GM23338 (cell line): ENCODE measurements at places on chromosomes 5 and 9. TPM values are rescaled to one million over a fixed set of nuclear protein-coding genes. Genes with fewer than 3 reads are reported as not detected.

DNA sequence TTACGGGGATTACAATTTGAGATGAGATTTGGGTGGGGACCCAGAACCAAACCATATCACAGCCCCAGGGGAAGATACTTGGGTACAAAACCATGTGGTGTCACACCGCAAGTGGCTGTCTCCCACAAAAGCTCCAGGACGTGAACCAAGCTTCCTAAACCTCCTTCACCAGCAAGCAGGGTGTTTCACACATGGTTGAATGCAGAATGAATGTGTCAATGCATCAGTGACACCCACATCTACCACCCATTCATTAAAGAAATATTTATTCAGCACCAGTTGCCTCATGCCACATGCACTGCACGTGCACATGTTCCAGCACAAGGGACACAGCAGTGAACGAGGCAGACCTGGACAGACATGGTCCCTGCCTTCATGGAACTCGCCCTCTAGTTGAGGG is 70.9 kb upstream of the SPOCK1 start:
- DNase-seq: no peak

DNA sequence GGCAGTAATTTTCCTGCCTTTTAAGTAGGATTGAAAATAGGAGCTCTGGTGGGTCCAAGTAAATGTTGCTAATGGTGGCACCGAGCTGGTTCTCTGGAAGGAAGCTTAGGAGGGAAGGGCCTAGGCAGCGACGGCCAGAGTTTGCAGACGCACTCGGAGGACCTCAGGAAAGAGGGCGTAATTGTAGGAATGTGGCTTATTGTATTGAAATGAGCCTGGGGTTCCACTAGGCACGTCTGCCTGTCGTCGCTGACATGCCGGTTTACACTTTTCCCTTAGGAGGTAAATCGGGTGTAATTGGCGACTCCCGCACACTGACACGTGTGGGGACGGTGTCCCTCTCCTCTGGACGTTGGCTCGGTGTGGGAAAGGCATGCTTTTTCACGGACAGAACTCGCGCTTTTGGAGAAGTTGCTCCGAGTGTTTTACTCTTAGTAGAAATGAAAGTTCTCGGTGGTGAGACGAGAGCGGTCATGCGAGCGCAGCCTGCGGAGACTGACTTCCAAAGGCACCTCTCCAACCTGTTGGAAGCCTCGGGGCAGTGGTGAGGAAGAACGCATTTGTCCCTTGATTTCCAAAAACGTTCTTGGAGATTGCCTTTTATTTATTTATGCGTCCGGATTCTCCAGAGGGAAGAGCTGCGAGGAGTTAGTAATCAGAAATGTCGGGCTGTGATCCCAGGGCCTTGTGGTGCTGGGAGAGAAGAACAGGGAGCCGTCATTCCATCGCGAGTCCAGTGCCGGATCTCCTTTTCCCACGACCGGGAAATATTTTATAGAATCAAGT is 1.3 kb downstream of the NR4A3 start:
- peak; percentile 69 for DNase-seq

- no peak for DNase-seq
Measured at GRCh38 chr9:13127131-13127530, 152.4 kb downstream of the MPDZ start.

- DNase-seq: no peak
Measured at GRCh38 chr5:9058161-9058560, 487.7 kb downstream of the SEMA5A start.

DNA sequence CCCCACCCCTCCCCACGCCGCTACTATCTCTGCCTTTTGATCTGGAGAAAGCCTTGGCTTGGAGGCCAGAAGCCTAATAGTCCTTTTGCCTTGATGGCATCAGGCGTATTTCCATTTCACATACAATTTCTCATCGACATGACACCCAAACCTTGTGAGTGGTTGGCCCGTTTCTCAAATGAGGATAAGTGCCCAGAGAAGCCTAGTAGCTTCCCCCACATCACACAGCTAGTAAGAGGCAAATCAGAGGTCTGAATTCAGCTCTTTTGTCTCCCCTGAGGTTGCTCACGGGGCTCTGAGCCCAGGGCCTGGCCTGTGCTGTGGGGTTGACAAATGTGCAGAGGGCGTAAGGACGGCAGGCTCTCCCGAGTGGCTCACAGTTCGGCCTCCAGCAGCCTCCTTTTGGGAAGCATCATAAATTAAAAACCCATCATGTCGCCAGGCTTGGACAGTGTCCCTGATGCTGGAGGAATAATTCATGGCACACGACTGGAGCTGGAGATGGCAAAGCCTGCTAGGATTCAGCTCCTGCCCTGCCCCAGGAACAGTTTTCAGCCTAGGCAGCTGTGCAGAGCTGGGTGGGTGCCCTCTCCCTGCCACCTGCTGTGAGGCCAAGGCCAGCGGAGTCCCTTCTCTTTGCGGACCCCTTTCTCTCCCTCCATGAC is 263.8 kb downstream of the NSG2 start:
- DNase-seq: no peak

DNA sequence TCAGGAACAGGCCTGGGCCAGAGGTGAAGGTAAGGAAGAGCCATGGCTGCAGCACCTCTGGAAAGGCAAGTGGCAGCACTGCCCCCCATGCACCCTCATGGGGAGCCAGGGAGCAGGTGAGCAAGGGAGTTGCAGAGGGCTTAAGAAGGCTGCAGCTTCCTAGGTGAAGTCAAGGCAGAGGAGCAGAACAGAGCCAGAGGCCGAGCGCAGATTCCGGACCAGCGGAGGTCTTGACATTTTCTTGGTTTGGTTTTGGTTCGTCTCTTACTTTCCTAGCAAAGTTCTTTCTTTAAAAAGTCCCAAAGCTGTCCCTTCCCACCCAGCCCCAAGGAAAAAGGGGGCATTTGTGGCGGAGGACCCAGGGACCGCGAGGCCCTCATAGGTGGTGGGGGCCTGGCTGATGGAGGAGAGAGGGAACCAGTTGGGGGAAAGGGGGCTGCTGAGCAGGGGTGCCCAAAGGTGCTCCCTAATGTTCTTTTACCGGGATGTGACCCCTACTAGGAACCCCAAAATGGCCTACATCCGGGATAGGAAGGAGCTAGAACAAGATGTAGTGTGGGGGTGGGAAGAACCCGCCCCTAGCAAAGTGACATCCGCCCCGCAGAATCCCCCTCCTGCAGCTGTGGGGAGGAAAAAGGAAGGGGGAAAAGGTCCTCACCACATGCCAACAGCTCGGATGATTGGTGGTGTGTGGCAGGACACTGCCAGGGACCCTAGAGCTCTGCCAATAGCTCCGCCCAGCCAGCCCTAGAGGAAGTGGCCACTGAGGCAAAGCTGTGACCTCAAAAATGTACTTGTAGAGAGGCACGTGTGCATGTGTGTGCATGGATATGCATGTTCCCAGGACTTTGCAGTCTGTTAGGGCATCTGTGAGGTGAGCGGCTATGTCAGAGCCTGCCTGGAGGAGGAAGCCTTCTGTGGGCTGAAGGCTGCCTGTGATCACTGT is 914 bp upstream of the CD72 start:
- no peak for DNase-seq

GRCh38 chr9:117516676-117517632 is 102.1 kb upstream of the ASTN2 start:
- DNase-seq: no peak

- DNase-seq: no peak
Measured at GRCh38 chr5:160679567-160680309, 172.3 kb downstream of the ATP10B start.

GRCh38 chr5:144333336-144333920 is 162.8 kb downstream of the KCTD16 start:
- no peak for DNase-seq

- no peak for DNase-seq
Measured at GRCh38 chr5:39730006-39730405, 305.2 kb upstream of the DAB2 start.

DNA sequence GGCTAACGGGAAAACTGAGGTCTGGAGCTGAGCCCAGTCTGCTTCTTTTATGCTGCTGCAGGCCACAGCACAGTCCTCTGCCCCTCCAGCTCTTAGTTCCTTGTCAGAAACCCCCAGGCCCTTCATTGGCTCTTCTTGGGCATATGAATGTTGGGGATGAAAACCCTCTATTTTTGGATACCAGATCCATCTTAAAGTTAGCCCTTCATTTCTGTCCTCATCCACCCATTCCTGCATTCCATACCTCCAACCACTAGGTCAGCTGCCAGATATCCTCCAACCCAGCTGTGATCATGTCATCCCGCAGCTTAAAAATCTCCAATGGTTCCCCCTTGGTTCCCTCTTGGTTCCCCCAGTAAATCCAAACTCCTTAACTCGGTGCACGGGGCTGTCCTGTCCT is 1.8 kb upstream of the SLC25A51 start:
- no peak for DNase-seq

PRKAA1 gene
- polyA plus RNA-seq: 7.8 and 10.3 TPM in 2 replicates

PCDHGA12 gene
- polyA plus RNA-seq: 0.68 TPM in 2 replicates

PCDHA9 gene
- 1.1 and 1.6 TPM in 2 replicates for polyA plus RNA-seq

SUB1 gene
- 1,041 and 1,042 TPM in 2 replicates for polyA plus RNA-seq

ENG gene
- polyA plus RNA-seq: 2.6 TPM in 2 replicates
